ENCODE measurements at places on chromosomes 2 and 18. TPM values are rescaled to one million over a fixed set of nuclear protein-coding genes. Genes with fewer than 3 reads are reported as not detected.
A peak's percentile ranks its signal among the peaks of the same experiment; 100 is the strongest.

GRCh38 chr2:101521487-101521886, 46.6 kb upstream of the RFX8 start:
- H3K36me3 ChIP-seq: no peaks in the 10 kb centered on the region
- DNase-seq: no peak
- H3K4me3 ChIP-seq: no peak overlapping the region
- peaks cover 2% of the 10 kb centered on the region for H3K27me3 ChIP-seq

- no peak for DNase-seq
- H3K27ac ChIP-seq: no peak overlapping the region
- H3K4me1 ChIP-seq: no peaks in the 10 kb centered on the region
- H3K36me3 ChIP-seq: no peaks in the 10 kb centered on the region
Observed at GRCh38 chr2:204184226-204184625, 247.7 kb downstream of the ICOS start.

DNA sequence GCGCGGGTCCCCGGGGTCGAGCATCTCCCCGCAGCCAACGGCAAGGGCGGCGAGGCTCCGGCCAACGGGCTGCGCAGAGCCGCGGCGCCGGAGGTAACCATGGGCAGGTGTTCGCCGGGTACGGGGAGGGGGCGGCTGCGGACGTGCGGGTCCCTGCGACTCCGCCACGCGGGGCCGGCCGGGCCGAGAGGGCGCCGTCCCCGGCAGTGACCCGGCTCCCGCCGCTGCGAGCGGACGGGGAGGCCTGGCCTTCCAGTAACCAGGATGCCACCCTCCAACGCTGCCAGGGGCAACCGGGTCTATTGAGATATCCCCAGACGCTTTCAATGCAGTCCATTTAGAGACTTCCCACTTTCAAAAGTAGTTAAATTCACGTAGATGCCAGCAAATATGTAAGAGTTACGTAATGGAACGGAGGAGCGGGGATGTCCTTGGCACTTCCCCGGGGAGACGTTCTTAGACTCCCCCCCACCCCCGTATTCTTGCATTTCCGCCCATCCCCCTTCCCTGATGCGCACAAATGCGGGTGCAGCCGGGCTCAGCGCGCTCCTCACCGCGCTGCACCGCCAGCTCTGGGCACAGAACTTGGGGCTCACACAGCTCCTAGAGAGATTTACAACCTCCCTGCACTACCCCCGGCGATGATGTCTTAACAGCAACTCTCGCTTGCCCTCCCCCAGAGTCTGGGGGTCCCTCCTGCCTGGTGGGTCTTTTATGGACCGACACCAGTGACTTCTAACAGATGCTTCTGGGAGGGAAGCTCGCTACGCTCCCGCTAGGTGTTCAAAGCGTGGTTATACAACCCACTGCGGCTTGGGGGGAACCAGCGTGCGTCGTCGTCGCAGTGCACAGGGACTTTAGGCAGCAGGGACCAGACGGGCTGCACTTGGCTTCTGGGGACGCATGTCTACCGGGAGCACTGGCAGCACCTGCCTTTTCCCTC, 657 bp downstream of the SGPP2 start:
- DNase-seq: no peak
- H3K4me1 ChIP-seq: peaks cover 16% of the 10 kb centered on the region
- H3K36me3 ChIP-seq: no peaks in the 10 kb centered on the region
- H3K27me3 ChIP-seq: peaks cover 39% of the 10 kb centered on the region
- no peak overlapping the region for H3K27ac ChIP-seq

GRCh38 chr2:232970051-232970450, 43.0 kb downstream of the NGEF start:
- no peak for DNase-seq
- H3K27me3 ChIP-seq: peaks cover 15% of the 10 kb centered on the region
- H3K4me1 ChIP-seq: peaks cover 3% of the 10 kb centered on the region
- no peaks in the 10 kb centered on the region for H3K36me3 ChIP-seq
- H3K27ac ChIP-seq: no peak overlapping the region

DNA sequence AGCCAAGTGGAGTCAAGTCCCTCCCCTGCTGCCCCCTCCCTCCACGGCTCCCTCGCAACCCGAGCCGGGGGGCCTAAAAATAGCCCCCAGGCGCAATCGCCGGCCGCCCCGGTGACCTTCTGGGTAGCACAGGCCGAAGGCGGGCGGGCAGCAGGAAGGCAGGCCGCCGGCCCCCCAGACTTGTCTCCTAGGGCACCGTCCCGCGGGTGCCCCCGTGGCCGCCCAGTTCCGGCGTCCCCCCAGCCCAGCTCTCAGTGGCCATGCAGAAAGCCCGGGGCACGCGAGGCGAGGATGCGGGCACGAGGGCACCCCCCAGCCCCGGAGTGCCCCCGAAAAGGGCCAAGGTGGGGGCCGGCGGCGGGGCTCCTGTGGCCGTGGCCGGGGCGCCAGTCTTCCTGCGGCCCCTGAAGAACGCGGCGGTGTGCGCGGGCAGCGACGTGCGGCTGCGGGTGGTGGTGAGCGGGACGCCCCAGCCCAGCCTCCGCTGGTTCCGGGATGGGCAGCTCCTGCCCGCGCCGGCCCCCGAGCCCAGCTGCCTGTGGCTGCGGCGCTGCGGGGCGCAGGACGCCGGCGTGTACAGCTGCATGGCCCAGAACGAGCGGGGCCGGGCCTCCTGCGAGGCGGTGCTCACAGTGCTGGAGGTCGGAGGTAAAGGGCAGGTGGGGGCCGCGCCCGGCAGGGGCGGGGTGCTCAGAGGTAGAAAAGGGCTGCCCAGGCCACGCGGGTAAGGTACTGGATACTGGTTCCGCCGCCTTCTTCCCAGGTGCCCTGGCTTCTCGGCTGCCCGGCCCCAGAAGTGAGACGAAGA, at the start of gene SPEG:
Gene SPEG, plus strand, starts transcription at position 126 of the 808 bp plus-strand sequence. Its CDS starts 135 bp downstream, at position 261.
- H3K4me1 ChIP-seq: no peaks in the 10 kb centered on the region
- H3K36me3 ChIP-seq: no peaks in the 10 kb centered on the region
- no peak for DNase-seq
- H3K27ac ChIP-seq: no peak within 1 kb of the TSS

DNA sequence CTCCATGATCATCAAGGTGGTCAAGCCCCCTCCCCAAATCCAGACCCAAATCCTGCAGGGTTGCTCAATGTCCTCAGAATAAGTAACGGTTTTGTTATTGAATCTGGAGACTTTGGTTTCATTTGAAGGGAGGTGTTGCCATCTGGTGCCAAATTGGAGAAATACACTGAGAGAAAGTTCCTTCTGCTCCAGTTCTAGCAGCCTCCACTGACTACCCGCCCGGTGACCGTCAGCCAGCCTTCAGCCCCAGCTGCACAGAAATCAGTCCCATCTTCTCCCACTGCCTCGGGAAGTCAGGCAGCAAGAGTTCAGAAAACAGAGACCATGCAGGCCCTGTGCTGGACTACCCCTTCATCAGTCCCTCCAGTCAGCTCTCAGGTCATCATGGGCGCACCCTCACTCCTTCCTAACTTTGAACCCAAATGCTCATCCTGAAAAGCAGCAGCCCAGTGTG, 38.7 kb downstream of the PKDCC start:
- peak; percentile 47 for DNase-seq
- H3K4me1 ChIP-seq: peaks cover 6% of the 10 kb centered on the region

GRCh38 chr2:155714983-155715382, 617.5 kb downstream of the NR4A2 start:
- no peaks in the 10 kb centered on the region for H3K4me1 ChIP-seq
- H3K27ac ChIP-seq: no peak overlapping the region
- no peaks in the 10 kb centered on the region for H3K36me3 ChIP-seq
- no peaks in the 10 kb centered on the region for H3K27me3 ChIP-seq
- H3K4me3 ChIP-seq: no peak overlapping the region

- no peaks in the 10 kb centered on the region for H3K36me3 ChIP-seq
- H3K4me1 ChIP-seq: peaks cover 39% of the 10 kb centered on the region
- H3K4me3 ChIP-seq: peak overlapping the region; percentile 96
Observed at GRCh38 chr18:58046093-58046793, 2.2 kb downstream of the NEDD4L start.

DNA sequence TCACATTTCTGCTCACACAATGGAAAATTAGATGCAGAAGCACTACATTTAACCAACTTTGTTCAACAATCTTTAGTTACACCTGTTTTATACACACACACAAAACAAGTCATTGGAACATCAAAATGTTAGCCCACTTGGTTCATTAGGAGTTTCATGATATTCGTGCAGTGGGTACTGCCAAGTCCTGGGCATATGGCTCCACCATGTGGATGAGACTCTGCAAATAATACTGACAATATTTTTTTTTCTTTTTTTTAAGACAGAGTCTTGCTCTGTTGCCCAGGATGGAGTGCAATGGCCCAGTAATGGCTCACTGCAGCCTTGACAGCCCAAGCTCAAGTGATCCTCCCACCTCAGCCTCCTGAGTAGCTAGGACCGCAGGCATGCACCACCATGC, 34.5 kb upstream of the GRB14 start:
- H3K27me3 ChIP-seq: no peaks in the 10 kb centered on the region
- H3K4me1 ChIP-seq: no peaks in the 10 kb centered on the region
- no peak overlapping the region for H3K27ac ChIP-seq
- DNase-seq: no peak
- H3K4me3 ChIP-seq: no peak overlapping the region
- peaks cover 55% of the 10 kb centered on the region for H3K36me3 ChIP-seq

DNA sequence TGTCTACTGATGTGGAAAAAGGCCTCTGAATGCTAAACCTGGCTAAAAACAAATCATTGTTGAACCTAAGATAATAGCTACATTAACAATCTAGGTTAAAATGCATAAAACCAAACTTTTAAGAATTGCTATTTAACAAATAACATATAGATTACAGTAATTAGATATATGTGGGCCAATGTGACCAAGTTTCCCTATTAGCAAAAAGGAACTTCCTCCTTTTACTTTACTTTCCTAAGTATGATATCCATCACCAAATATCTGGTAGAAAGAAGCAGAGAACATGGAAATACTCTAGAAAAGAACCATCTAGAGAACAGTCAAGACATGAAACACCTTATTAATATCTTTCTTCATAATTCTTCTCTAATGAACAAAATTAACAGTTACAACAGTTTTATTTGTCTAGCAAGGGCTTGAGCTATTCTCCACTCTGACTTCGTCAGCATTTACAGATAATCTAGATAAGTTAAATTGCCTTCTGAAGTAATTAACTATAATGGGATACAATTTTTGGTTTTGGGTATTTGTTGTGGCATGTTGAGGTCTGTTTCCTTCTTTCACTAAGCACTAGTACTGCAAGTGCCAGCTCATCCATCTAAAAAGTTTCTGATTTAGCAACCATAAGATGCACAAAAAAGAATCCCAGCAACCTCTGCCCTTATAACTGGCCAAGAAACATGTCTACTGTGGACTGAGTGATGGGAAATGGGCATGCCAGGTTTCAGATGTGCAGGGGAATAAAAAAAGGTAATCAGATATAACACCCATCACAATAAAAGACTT, 53.3 kb downstream of the MEMO1 start:
- H3K27me3 ChIP-seq: no peaks in the 10 kb centered on the region
- DNase-seq: peak; percentile 2
- H3K4me1 ChIP-seq: peaks cover 24% of the 10 kb centered on the region
- H3K27ac ChIP-seq: peak overlapping the region; percentile 65
- H3K4me3 ChIP-seq: no peak overlapping the region

DNA sequence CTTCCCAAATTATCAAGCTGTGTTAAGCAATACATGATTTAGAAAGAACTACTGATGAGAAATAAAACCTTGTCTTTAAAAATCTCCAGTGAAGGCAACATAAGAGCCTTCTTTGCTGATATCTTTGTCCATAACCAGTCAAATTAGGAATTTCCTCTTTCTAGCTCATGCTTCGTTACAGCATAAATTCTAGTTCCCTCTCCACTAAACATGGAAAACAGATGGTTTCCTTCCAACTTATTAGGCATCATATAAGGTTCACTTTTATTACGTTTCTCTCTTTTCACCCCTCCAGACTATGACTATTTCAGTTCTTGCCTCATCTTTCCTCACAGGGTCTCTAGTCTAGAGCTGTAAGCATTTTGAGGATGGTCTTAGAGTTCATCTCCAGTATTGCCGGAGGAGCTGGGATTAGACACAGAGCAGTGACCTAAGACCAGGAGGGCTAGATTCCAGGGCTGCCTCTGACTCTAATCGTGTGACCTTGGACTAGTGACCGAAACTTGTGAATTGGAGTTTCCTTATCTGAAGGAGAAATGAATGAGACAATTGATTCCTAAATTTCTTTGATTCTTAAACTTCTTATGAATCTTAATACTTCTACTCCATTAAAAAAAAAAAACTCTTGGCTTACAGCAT, 195.5 kb upstream of the APCDD1 start:
- no peak overlapping the region for H3K4me3 ChIP-seq
- H3K27ac ChIP-seq: no peak overlapping the region
- H3K4me1 ChIP-seq: peaks cover 32% of the 10 kb centered on the region
- DNase-seq: no peak
- H3K36me3 ChIP-seq: no peaks in the 10 kb centered on the region
- no peaks in the 10 kb centered on the region for H3K27me3 ChIP-seq

GRCh38 chr18:32091724-32092421, at the start of gene RNF138:
RNF138 (plus strand) TSS chr18:32091874; CDS start chr18:32092777, 903 bp downstream.
- peak within 1 kb of the TSS; percentile 100 for H3K4me3 ChIP-seq
- peak; percentile 95 for DNase-seq
- peaks cover 21% of the 10 kb centered on the region for H3K36me3 ChIP-seq
- peaks cover 39% of the 10 kb centered on the region for H3K4me1 ChIP-seq

GRCh38 chr2:30400151-30400954, 46.7 kb upstream of the LCLAT1 start:
- no peaks in the 10 kb centered on the region for H3K27me3 ChIP-seq
- no peak for DNase-seq
- no peak overlapping the region for H3K27ac ChIP-seq
- H3K4me1 ChIP-seq: peaks cover 6% of the 10 kb centered on the region
- no peaks in the 10 kb centered on the region for H3K36me3 ChIP-seq

GRCh38 chr2:69642709-69643601, 584 bp downstream of the AAK1 start:
- peaks cover 6% of the 10 kb centered on the region for H3K36me3 ChIP-seq
- no peak overlapping the region for H3K27ac ChIP-seq
- DNase-seq: peak; percentile 21
- H3K27me3 ChIP-seq: peaks cover 85% of the 10 kb centered on the region
- peak overlapping the region; percentile 95 for H3K4me3 ChIP-seq
- peaks cover 35% of the 10 kb centered on the region for H3K4me1 ChIP-seq

DNA sequence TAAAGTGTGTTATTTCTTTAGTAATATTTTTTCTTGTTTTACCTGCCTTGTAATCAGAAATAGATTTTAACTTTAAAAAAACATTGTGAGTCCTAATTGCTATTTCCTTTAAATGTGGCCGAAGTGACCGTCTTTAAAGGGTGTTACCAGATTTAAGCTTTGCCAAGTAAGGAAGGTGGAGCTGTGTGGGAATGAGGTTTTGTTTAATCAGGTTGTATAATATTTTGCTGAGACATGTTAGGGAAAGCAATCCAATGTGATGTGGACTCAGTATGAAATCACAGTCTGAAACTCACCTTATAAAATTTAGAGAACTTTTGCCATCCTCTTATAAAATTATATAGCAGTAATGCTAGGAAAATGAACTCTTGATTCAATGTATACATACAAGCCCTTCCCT, 32.9 kb upstream of the ITPRID2 start:
- H3K27ac ChIP-seq: no peak overlapping the region
- no peaks in the 10 kb centered on the region for H3K4me1 ChIP-seq
- no peaks in the 10 kb centered on the region for H3K27me3 ChIP-seq
- DNase-seq: no peak

The LYG2 gene
- polyA plus RNA-seq: not detected

The ATP6V1B1 gene
- polyA plus RNA-seq: not detected

The SEPTIN10 gene
- polyA plus RNA-seq: 1.4 TPM

The ONECUT2 gene
- not detected for polyA plus RNA-seq

The C2orf66 gene
- polyA plus RNA-seq: not detected

The TEX44 gene
- not detected for polyA plus RNA-seq

The ALPP gene
- 0.69 TPM for polyA plus RNA-seq

The C2orf92 gene
- 2.5 TPM for polyA plus RNA-seq

The ITGB6 gene
- not detected for polyA plus RNA-seq
